DMS153 (cell line): ENCODE measurements at places on chromosomes 7 and 10.

- no peak for DNase-seq
Measured at GRCh38 chr10:59967079-59967478, 60.7 kb upstream of the CCDC6 start.

DNA sequence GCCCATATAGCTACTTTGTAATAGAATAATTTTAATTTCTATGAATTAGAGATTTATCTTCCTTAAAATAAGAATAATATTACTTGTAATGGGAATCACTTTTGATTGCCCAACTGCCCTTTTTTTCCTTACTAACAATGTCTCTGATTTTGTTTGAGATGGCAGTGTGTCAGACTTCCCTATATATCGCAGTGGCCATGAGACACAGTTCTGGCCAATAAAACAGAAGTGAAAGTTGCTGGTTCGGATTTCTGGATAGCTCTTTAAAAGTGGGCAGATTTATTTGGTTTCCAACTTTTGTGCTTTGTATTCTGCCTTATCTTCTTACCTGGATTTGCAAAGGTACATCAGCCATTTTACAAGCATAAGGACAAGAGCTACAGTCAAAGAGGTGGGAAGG lies 170.2 kb downstream of the PPP1R17 start:
- no peak for DNase-seq

GRCh38 chr7:25093268-25093826 lies 31.7 kb downstream of the CYCS start:
- DNase-seq = peak; percentile 42

DNA sequence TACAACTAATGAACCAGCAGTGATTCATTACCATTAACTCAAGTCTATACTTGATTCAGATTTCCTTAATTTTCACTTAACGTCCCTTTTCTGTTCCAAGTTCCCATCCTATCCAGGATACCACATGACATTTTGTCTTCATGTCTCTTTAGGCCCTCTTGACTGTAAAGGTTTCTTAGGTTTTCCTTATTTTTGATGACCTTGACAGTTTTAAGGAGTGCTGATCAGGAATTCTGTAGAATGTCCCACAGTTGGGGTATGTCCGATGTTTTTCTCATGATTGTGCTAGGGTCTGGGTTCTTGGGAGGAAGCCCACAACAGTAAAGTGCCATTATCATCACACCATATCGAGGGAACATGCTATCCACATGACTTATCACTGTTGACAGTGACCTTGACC lies 162.7 kb downstream of the PTPN20 start:
- DNase-seq = no peak

- DNase-seq = no peak
Measured at GRCh38 chr7:7180725-7181449, 1.5 kb upstream of the C1GALT1 start.

DNA sequence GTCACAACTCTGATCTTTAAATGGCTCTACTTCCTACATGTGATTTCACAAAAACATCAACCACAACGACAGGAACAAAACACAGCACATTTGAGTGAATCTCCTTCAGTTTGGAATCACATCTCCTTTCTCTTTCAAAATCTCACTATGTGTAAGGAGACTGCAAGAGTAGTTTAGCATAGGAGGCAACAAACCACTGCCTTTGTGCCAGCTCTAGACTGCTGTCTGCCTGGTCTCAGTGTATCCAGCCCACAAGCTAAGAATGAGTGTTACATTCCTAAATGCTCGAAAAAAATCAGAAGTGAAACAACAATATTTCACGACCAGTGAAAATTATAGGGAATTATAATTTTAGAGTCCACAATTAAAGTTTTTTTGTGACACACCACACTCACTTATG lies 217.0 kb upstream of the STEAP4 start:
- DNase-seq = no peak

GRCh38 chr7:107882766-107883165 lies 8.2 kb upstream of the DLD start:
- DNase-seq = no peak

- no peak for DNase-seq
Measured at GRCh38 chr7:143965280-143965679, 10.6 kb downstream of the OR2F1 start.

DNA sequence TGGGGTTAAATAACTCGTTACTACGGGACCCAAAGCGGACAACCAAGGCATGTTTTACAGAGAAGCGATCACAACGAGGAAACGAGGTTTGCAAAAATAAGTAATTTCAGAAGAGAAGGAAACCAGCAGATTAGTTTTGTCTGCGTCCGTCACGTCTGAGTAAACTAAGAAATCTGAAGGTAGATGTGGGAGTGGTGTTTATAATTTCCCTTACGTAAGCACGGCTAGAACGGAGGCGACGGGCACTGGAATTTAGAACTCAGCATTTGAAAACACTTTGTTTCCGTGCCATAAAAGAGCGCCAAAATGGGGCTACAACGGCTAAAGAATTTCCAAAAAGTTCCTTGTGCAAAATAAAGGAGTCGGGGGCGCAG lies 718 bp upstream of the UMAD1 start:
- DNase-seq = no peak

DNA sequence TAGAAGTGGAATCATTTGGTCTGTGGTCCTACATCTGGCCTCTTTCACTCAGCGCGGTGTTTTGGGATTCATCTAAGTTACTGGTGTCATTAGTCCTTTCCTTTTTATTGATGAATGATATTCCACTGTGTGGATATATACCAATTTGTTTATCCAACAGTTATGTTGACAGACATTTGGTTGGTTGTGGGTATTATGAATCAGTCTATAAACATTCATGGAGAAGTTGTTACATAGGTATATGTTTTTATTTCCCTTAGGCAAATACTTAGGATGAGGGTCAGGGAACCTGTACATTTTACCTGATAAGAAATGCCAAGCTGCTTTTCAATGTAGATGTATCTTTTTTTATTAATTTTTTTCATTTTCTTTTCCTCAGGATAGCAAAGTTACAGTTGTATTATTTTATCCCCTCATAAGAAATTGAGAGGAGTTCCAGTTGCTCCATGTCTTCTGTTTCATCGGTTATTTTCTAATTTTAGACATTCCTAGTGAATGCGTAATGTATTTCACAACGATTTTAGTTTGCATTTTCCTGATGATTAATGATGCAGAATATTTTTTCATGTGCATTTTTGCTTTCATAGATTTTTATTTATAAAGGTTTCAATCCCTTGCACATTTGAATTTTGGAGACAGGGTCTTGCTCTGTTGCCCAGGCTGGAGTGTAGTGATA lies 203.8 kb upstream of the SH2B2 start:
- DNase-seq = no peak

DNA sequence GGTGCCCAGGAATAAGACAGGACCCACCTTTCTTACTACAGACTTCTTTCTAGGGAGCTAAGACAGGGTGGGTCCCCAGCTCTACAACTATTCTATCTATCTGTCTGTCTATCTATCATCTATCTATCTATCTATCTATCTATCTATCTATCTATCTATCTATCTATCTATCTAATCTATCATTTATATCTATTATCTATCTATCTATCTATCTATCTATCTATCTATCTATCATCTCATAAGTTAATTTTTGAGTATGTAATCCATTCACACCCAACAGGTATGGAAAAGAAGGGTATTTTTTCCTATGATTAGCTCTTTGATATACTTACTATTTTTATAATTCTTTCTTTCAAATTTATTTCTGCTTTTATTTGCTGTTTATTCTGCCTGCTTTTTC lies 55.9 kb downstream of the BAMBI start:
- no peak for DNase-seq

DNA sequence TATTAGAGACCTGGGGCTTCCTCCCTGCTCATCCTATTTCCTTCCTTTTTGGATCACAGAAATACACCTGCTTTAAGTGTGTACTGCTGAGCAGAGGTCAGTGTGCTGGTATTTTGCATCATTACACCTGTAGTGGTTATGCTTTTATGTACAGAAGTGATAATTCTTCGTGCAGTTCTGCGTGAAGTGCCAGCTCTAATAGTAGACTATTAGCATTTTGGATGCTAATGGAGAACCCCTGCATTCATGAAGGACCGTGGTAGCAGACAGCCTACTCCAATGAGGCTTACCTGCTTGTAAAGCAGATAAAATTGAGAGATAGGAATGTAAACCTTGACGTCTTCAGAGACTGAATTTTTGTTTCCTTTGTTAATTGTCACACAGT lies 114.3 kb downstream of the CDK14 start:
- no peak for DNase-seq

GRCh38 chr10:29313071-29313470 lies 24.2 kb downstream of the LYZL1 start:
- no peak for DNase-seq

DNA sequence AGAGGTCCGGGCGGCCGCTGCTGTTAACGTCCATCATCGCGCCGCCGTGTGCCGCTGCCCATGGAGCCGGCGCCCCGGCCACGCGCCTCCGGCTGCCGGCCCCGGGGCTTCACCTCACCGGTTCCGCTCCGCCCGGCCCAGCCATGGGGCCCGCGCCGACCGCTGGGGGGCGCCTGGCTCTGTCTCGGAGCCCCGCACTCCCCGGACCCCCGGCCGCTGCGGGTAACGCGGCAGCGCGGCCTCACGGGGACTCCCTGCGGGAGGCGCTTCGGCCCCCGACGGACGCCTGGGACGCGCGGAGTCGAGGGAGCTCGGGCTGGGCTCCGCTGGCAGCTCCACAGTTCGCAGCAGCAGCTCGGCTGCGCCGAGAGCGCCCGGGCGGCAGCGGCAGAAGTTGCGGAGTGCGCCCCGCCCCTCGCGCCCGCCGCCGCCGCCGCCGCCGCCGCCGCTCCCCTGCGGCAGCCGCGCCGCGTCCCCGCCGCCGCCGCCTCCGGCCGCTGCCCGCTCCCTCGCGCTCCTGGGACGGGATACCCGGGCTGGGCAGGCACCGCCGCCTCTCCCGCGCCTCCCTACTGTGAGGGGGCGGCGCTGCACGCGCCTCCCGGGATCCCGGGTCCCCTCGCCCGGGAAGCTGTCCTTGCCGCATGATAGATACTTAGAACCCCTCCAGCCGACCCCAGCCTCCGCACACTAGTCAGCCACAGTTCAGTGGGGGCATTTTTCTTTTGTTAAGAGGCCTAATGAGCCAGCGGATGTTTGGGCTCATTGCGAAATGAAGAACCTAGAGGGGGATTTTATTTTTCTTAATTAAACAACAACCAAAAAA lies at the start of gene HTR7:
HTR7 (minus strand) TSS at position 405 of the 826 bp plus-strand sequence; CDS start at position 37, 368 bp downstream.
- no peak for DNase-seq

GRCh38 chr7:17523813-17524739 lies 225.6 kb downstream of the AHR start:
- DNase-seq = peak; percentile 82
